ENCODE measurements at places on chromosomes 12 and 14. TPM values are rescaled to one million over a fixed set of nuclear protein-coding genes. Genes with fewer than 3 reads are reported as not detected.

IGF1 gene
- polyA plus RNA-seq, result not detected

GPR162 gene
- not detected for polyA plus RNA-seq

NID2 gene
- polyA plus RNA-seq, result not detected

KRT72 gene
- polyA plus RNA-seq, result 0.71 TPM

DNA sequence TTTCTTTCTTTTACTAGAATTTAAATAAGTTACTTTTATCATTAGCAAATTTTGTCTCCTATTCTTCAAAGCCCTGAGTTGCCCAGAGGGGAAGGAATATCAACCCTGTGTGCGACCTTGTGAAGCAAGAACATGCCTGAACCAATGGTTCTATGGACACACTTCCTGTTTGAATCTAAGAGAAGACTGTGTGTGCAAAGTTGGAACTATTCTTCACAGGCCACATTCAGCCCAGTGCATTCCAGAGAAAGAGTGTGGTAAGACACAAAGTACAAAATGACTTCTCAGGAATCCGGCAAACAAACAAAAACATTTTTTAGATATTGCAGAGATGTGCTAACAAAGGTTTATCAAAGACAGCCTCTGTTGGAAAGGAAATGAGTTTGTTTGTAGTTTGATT, 90.8 kb upstream of the PTPRQ start:
- no peak overlapping the region for H3K27ac ChIP-seq

DNA sequence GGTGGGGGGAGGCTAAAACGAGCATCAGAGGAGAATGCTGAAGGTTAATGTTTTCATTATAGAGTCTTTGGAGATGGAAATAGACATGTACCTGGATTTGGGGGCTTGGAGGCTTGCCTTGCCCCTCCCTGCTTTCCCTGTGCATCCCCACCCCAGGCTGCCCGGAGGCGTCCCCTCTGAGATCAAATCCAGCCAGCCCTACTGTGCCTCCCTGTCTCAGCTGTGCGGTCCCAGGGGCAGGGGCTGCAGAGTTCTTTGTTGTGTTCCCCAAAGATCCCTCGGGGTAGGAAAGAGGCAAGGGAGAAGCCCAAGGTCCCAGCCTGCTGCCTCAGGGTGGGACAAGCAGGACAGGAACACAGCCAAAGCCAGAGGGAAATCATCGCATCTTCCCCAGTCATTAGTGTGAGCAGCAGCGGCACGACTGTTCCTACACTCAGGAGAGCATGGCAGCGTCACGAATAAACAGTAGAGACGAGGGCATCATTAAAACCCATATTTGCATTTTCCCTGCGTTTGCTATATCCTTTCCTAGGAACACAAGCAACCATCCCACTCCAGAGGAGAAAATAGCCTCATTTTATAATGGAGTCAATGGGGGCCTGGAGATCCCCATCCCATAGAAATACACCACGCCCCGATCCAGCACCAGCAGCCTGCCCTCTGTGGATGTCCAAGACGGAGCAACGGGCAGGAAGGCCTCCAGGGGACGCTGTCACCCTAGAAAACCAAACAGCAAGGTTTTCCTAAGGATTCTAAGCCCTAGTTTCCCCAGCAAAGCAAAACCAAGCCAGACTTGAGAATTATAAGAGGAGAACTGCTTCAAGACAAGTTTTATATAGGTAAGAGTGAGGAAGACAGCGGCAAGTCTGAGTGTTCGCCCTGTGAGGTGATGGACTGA, 32.4 kb downstream of the ANO2 start:
- no peaks in the 10 kb centered on the region for H3K4me1 ChIP-seq
- no peak for DNase-seq

Data from naive thymus-derived CD4-positive, alpha-beta T cell (primary cell).